ENCODE measurements at places on chromosomes 5 and 9.

- no peak for DNase-seq
These were observed 234.1 kb upstream of the DMRT1 start for GRCh38 chr9:607417-607816.

GRCh38 chr5:145965804-145966203, 29.4 kb downstream of the SH3RF2 start:
- DNase-seq: no peak

- no peak for DNase-seq
These were observed 42.0 kb downstream of the ARHGEF28 start for GRCh38 chr5:73668017-73668416.

DNA sequence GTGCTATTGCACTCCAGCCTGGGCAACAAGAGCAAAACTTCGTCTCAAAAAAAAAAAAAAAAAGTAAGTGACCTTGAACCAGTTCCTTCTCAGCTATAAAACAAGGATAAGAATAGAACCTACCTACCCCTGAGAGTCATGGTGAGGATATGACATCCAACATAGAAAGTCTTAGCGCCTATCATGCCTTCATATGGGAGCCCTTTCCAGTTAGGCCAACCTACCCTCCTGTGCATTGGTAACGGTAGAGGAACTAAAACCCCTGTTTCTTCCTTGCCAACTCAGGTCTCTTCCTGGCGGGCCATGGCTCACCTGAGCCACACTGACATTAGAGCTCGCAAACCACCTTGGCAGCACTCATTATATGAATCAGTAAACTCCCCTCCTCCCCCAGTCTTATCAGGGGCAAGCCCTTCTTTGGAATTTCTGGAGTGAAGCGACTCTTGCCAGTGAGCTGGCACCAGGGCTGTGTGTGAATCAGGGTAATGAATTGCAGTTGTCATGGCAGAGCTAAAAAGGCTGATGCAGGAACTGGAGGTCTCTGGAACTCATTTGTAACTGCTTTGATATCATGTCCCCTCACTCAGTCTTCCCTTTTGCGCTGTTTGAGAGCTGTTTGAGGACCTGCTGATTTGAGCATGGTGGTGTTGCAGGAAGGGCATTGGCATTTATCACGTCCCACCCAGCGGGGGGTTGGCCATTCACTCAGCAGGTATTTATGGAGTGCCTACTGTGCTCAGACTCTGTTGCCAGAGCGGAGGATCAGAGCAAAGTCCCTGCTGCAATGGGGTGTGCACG, 10.3 kb downstream of the WWC1 start:
- DNase-seq: no peak

DNA sequence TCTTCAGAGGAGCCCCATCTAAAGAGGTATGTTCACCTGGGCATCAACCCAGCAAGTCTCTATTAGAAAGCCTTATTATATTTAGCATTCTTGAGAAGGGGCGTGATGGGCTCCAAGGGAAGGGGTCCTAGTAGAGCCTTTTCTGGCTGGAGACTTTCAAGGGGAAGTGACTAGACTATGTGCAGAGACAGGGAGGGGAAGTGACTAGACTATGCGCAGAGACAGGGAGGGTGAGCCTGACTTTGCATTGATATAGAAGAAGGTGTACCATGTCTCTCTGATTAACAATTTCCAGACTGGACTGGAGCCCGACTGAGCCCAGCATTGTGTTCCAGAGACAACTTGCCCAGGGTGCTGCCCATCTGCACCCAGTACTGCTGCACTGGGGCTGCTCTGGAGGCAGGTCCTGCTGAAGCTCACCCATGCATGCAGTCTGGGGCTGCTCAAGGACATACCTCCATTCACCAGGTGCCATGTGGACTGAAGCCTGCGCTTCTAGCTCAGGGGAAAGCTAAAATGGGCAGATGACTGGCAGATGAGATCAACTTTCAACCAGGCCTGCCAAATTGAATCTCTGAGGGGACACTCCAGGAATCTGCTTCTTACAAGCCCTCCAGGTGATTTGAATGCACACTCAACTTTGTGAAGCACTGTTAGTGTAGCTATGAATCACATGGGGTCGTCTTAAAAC, 83.0 kb upstream of the GNA14 start:
- DNase-seq: no peak

DNA sequence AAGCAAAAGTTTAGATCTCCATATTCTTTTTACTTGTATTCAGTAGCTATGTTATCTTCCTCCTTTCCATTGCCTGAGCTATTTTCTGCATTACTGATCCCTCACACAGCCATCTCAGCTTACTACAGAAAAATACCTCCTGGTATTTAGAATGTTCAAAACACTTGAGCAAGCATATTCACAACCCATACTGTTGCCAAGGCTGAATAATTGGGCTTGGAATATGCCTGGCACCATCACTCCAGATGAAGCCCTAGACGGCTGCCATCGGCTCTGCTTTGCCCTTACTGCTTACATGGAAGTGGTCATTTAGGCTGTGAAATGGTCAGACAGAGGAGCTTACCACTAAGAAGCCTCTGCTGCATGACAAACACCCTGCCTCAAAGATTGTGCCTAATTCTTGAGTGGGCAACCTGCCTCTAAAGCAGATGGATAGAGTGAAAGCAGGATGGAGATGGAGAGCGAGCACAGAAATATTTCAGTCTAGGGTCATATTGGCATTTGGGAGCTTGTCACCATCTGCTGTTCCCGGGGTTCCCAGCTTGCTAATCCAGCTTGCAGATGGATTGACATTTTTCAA, 92.5 kb upstream of the TAS2R1 start:
- DNase-seq: no peak

DNA sequence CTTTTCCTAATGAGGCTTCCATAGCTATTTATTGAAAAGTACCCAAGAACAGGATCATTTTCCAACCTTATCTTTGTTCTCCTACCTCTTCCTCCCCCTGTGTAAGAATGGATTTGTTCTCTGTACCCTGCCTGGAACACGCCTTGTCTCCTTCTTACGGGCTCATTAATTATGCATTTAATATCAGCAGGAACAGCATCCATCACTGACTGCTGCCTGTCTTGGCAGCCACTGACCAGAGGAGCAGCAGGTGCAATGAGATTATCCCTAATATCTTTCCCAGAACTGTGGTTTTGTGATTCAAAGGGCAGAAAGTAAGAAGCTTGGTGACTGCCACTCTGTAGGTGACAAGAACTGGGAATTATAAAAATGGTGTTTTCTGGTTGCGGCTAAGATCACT, 19.3 kb upstream of the INSYN2B start:
- no peak for DNase-seq

DNA sequence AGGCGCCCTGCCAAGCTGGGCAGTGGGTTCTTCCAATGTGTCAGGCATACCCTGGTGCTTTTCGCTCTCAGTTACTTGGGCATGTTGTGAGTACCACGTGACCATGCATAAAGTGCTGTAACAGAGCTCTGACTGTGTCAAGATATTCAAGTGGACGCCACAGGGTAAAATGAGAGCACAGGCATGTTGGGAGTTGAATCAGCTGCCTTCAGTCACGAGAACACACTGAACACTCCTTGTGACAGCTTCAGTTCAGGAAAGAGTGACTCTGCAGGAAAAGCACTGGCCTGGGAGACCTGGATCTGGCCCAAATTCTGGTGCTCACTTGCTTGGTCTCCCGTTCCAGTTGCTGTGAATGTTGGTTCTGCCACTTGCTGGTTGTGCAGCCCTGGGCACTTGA, 5.1 kb downstream of the MLANA start:
- DNase-seq: no peak

DNA sequence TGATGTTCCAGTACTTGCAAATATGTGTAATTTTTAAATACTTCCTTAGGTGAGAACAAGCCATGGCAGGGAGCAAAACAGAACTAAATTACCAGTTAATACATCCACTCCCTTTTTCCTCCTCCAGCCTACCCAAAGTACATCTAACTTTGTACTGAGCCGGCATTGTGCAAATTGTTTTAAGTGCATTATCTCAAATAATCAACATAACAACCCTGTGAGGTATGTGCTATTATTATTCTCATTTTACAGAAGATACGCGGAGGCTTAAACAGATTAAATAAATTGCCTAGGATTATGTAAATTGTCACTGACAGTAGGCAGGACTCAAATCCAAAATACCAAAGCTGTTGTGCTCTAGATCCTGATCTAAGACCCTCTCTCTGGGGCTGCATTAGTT, 55.5 kb upstream of the KLF4 start:
- DNase-seq: no peak

- DNase-seq: no peak
These were observed 18.5 kb downstream of the CD180 start for GRCh38 chr5:67178085-67178484.

GRCh38 chr5:137148159-137148558, 351.0 kb downstream of the SPOCK1 start:
- no peak for DNase-seq

DNA sequence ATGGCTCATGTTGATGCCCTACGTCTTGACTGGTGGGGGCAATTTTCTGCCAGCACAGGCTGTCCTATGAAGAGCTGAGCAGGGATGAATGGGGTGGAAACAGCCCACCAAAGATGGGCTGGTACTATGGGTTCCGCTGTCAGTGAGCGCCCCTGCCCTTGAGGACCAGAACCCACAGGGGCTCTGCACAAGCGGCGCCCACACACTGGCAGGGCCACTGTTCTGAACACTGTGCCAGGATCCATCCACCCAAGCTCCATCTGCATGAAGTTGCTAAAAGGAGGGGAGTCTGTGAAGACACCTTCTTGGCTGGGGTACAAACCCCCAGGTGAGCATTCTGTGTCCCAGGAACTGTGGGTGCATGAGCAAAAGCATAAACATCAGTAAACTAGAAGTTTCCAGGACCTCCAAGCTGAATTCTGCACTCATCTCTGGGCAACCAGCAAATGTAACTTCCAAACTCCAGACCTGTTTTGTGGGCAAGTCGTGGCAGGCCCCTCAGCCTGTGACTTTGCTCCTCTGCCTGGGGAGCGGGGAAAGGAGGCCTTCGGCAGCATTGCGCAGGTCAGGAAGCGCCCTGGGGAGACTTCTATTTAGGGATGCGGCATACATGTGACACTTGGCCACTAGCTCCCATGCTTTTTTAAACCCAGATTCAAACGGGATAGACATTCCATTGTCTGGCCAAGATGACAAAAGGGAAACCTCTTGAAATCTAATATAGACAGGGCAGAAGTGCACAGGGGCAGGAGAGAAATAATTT, 48.9 kb downstream of the PTPN3 start:
- no peak for DNase-seq

GRCh38 chr5:147559749-147560148, 49.9 kb upstream of the DPYSL3 start:
- no peak for DNase-seq

DNA sequence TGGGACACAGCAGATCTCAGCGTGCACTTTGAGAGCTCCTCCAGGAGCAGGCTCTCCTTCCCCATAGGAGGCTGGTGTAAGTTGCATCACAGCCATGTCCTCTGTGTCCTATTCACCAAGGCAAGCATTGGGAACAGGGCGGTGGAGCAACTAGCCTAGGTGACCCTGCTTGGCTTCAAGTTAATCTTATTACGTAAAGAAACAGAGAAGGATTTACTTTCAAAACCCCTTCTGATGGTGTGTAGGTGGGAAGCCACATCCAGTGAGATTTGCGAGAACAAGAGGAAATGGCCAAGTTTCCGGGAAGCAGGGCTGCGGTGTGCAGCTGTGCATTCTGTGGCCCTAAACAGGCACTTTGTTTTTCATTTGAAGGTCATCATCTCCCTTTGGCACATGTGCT, 80.2 kb downstream of the TRIO start:
- no peak for DNase-seq

GRCh38 chr5:172488221-172488620, 33.9 kb upstream of the SH3PXD2B start:
- no peak for DNase-seq

DNA sequence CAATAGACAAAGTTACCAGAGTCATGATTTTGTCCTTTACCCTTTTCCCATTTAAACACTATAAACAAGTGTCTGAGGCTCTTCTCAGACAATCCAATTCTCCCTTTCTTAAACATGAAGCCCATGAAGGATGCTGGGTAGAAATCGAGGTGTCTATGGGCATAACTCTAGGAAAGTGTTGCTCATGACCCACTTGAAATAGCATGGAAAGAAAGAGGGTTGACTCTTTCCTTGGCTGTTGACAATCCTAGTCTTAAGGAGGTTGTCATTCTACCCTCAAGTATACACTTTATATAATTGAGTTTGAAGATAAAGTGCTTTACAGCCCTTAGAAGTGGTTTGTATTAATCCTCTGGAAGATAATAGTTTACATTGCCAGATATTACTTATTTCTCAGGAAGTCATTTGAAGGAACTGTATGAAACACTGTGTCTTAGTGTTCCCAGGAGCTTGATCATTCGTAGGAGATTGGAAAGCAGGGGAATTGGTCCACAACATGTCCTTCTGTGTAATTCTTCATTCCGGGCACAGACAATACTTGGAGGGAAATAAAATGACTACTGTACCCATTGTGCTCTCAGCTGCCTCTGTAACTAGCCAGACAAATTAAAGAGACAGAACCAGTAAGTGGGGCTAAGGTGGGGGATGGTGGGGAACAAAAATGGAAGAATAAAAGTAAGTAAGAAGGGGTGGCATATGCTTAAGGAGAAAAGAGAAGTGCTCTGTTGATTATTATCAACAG, 1078.3 kb upstream of the DMAC1 start:
- no peak for DNase-seq

- no peak for DNase-seq
These were observed 2.6 kb downstream of the C9orf40 start for GRCh38 chr9:74949859-74950855.

GRCh38 chr5:159181152-159181551, 28.2 kb downstream of the RNF145 start:
- DNase-seq: no peak

DNA sequence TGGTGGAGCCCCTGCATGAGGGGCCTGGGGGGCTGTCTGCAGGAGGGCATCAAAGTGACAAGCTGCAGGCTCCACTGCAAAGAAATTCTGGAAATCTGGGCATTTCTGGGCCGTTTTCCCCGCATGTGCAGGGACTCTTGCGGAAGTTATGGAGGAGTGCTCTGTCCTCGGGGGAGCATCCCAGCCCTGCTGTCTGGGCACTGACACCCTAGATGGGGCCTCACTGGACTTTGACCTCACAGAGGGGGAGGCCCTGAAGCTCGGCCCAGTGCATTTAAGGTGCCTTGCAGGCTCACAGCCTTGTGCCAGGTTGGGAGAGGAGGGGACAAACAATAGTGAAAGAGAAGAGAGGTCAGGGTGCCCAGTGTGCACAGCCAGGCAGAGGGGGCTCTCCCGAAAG, 35.4 kb downstream of the LHX3 start:
- no peak for DNase-seq

Data from CD4-positive, alpha-beta T cell treated with Interleukin-15 for 4 hours (primary cell).